ENCODE measurements at places on chromosomes 12 and 14.

DNA sequence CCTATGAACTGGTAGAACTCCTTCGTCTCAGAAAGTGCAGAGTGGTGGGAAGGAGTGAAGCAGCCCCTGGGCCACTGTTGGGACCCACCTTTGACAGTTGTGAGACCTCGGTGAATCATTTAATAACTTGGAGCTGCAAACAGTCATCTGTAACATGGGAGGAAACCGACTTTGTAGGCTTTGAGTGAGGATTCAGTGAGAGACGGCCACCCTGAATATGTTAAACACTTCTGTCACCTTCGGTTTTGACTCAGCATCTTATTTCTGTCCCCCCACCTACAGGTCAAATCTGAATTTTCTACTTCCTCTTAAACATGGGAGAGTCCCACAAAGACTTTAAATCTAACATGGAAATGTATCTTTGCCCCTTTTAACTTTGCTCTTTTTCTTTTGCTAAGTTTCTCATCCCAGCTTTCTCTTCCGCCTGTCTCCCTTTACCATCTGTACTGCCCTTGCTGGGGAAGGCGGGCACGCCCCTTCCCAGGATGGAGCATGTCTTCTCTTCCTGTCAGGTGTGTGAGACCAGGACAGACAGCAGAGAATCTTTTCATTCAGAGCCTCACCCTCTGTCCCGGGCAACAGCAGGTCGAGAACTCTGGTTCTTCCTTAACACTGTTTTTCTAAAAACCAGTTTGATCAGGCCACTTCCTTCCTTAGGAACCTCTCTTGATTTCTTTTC lies 37.1 kb downstream of the ZC3H14 start:
- no peak for DNase-seq

DNA sequence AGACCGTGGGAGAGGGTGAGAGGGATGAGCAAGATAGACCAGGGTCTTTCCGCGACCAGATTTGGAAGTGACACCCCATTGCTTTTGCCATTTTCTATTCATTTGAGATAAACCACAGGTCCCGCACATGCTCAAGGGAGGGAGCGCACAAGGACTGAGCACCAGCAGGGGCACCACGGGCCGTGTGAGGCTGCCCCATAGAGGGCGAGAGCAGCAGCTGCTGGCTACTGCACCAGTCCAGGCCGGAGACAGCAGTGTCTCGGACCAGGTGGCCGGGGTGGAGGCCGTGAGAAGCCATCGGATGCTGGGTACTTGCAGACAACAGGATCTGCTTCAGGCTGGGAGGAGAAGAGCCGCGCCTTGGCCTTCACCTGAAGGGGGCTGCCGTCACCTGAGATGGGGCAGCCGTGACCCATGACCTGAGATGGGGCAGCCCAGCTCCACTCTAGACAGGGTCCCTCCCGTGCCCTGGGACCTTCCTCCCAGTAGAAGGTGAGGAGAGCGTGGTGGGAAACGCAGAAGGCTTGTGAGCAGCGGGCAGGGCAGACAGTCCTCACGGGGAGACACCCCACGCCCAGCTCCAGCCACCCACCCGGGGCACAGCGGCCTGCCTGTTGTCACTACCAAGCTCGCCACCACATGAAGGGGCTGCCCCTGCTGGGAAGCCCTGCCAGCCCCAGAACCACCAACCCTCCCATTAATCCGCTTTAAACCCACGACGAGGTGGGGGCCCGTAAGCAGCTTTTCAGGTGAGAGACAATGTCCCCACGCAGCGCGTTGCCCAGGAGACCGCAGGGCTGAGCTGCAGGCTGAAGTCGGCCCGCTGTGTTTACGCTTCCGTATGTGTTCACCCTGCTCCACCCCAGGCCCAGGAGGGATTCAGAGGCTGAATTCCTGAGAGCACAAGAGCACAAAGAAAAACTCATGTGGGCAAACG lies 61.7 kb upstream of the FBRSL1 start:
- no peak for DNase-seq

DNA sequence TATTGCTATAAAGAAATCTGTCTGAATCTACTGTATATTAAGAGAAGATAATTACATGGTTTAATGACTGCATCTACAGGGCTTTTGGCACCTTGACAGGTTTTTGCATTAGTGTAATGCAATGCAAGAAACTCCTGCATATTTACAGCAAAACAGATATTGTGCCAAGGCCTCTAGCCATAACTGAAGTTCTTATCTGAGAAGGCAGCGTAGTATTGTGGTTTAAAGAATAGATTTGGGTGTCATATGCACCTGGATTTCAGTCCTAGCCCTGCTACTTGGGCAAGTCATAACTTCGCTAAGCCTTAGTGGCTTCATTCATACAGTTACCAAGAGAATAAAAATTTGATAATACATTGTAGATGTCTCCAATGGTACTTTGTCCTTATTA lies 350.1 kb downstream of the CCDC91 start:
- DNase-seq = no peak

- DNase-seq = no peak
Measured at GRCh38 chr14:104232070-104232484, 93.7 kb downstream of the KIF26A start.

DNA sequence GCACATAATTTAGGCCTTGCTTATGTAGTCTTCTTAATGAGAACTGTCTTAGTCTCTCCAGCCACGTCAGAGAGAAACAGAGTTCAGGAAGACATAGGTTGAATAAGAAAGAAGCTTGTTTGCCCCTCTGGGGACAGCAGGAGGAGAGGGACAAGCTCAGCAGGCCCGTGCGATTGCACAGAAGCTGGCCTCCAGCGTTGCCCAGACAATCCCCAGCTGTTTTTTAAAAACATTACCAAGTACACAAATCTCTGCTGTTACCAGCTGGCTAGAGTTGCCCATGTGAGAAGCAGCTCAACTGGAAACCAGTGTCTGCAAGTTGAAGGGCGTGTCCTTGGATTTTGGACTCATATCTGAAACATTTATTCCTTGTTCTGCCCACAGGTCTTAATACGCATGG lies 232.6 kb downstream of the EFCAB11 start:
- DNase-seq = no peak

DNA sequence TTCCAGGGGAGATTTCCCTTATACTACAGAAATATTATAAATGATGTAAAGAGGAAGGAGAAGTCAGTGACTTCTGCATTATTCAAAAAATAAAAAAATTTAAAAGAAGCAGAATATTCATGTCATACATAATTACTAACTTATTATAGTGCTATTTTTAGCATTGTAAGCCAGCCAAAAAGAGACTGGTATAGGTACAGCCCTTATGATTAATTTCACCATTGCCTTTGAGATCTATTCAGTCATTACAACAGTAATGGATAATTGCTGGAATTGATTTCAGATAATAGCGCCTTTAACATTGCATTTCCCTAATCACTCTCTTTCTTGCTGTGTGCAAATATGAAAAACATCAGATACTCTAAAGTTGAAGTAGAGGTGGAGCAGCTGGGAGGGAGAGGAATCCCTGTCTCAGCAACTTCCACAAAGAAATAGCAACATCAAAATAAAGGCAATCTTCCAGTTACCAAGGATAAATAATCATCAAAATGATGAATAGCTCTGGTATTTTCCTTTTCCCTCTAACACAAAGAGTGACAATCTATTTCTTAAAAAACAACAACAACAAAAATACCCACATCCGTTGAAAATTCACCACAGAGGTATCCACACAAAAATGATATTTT lies 71.8 kb upstream of the OVCH1 start:
- DNase-seq = no peak

GRCh38 chr14:58119381-58119780 lies 32.6 kb downstream of the ARMH4 start:
- DNase-seq = no peak
